Lower leg skin (tissue), 4 donors: ENCODE measurements at places on chromosomes 12 and 14. TPM values are rescaled to one million over a fixed set of nuclear protein-coding genes. Genes with fewer than 3 reads are reported as not detected.

DNA sequence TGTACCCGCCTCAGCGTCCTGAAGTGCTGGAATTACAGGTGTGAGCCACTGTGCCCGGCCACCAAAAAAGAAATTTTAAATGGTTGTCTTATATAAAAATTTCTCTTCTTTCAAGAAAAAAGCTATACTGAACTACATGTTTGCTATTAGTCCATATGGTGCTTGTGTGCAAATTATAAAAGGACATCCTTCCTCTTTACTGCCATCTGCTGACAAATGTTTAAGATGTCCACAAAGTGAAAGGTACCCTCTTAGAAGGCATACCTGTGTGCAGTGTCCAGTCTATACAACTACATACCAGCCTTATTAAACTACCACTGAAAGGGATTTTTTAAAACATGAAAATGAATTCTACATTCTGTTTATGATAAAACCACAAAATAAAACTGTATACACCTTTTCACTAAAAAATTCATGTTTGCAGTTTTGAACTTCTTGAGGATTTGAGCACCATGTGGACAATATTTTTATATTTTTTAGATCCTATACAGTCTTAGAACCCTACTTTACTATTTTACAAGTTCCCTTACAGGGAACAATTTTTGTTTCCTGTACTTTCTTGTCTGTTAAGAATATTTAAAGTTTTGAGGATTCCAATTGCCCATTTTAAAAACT lies 32.8 kb upstream of the TOMM20L start:
- no peak for DNase-seq

DNA sequence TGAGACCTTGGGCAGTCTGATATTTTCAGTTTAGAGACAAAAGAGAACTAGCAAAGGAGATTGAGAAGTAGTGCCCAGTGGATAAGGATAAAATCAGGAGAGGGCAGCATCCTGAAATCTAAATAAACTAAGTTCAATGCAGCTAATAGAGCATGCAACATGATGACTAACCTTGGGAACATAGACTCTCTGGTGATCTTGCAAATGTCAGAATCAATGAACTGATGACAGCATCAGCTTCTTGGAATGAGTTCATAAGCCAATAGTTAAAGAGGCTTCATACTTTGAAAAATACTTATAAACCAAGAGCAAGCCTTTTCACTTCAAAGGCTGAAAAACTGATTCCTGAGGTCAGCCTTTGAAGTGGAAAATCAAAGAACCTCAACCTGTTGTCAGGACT lies 8.2 kb downstream of the TAS2R19 start:
- no peak for DNase-seq

GPRC5D gene
- total RNA-seq, result not detected

OR4E1 gene
- not detected for total RNA-seq

TBX3 gene
- total RNA-seq, result 27.1 TPM

NR1H4 gene
- not detected for total RNA-seq

WSCD2 gene
- 0.52 TPM for total RNA-seq

GRCh38 chr14:69149461-69150244 lies 3.3 kb downstream of the DCAF5 start:
- no peak for DNase-seq

- no peak for DNase-seq
Measured at GRCh38 chr12:29944269-29945000, 160.7 kb upstream of the TMTC1 start.

GLT8D2 gene
- total RNA-seq, result 1.2 TPM

DRAM1 gene
- 4.5 TPM for total RNA-seq

UNC79 gene
- 0.27 TPM for total RNA-seq

- DNase-seq, result no peak
Measured at GRCh38 chr12:8987685-8988084, 1.7 kb upstream of the KLRG1 start.

DNA sequence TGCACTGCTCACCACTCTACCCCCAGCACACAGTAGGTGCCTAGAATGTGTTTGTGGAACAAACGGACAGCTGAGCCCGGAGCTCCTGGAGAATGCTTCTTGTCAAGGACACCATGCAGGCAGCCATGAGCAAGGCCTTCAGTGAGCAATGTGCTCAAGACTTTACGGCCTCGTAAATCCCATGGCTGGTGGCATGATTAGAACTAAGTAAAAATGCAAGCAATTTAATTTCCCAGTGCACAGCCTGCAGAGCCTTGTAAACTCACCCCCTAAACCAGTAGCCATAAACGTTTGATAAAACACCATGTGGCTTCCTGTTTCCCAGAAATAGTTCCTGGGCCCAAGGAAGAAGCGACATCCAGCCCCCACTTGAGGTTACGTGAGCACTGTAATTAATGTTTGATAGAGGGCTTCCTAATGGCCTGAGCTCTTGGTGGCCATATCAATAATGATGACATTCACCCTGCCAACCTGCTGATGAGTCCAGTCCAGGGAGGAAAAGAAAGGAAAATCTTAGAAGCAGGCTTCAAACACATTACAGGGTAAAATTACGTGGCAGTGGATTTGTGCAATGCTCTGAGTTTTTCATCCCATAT lies 36.4 kb upstream of the FICD start:
- DNase-seq, result no peak

DNA sequence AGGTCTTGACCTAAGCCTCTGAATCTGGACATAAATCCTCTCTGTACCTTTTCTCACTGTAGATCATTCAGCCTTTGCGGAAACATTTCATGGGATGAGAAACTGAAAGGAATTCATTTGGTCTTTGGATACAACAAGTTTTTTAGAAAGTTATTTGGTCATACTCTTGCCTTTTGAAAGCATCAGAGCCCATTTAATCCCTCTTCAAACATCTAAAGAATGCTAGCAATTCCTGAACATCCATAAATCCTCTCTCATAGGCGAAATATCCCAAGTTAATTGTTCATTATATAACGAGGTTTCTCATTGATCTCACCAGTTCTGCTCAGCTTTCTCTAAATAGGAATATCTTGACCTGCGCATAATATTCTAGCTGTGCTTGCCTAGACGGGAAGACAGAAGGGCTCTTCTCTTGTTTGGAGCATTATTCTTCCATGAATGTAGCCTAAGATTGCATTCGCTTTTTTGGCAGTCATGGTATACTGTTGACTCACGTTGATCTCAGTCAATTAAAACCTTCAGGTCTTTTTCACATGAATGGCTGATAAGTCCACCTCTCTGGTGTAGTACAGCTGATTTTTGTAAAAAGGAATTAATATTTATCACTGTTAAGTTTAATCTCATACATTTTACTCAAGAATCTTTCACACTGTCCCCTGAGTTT lies 24.1 kb downstream of the NTN4 start:
- no peak for DNase-seq

GRCh38 chr12:88801227-88802095 lies 221.2 kb upstream of the KITLG start:
- DNase-seq, result no peak

GRCh38 chr14:96502621-96503305 lies 581 bp downstream of the PAPOLA start:
- DNase-seq, result peak; percentile 90

CARMIL3 gene
- total RNA-seq, result 7.6 TPM

DNA sequence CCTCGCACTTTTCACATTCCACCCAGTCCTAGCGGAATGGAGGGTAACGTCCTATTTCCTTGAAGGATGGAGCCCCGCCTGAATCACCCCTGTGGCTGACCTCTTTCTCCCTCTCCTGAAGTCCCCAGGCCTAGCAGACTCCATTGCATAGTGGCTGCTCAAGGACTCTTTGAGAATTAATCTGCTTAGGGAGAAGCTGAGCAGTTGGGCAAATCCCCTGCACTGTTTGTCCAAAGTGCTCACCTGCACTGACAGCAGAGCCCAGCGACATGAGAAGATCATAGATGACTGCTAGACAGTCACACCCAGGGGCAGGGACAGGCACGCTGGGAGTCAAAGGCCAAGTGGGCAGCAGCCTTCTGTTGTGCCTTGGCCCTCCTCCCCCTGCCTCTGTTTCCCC lies 37.7 kb upstream of the DICER1 start:
- no peak for DNase-seq

ITGA5 gene
- total RNA-seq, result 34.3 TPM

DNA sequence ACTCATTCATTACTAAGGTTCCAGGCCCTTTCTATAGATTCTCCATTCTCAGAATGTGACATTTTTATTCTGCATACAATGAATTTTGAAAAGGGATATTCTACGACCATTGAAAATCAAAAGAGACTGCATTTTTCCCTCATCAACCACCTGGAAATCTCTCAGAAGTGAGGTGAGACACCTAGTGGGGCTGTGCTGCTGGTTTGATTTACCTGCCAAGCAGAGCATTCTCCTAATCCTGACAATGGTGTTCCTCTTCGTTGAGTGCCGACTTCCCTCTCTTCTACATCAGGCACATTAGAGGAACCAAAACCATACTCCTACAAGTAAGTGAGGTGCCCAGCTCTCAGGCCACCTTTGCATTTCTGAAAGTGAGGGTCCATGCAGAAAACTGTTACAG lies 14.9 kb downstream of the CKB start:
- peak; percentile 31 for DNase-seq

DNA sequence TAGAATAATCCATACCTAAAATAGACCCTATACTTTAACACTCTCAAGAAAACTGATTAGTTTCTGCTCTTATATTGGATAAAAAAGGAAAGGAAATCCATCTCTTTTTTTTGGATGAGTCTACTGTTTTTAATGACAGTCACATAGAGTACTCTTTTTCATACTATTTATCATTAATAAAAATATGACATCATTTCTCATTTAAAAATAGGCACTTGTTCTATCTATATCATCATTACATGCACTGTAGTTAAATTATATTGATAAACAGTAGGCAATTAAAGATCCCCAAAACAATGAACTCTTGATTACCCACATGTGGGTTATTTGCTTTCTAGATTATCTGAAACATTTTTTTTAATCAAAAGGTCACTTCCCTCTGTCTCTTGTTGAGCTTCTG lies 338.8 kb downstream of the NELL2 start:
- no peak for DNase-seq

- DNase-seq, result no peak
Measured at GRCh38 chr12:68733661-68734071, 12.3 kb upstream of the SLC35E3 start.

- DNase-seq, result no peak
Measured at GRCh38 chr14:90620568-90621077, 195.6 kb downstream of the TTC7B start.

GRCh38 chr12:63348556-63348955 lies 197.6 kb upstream of the AVPR1A start:
- DNase-seq, result no peak

- no peak for DNase-seq
Measured at GRCh38 chr14:28758253-28758884, 8.2 kb upstream of the FOXG1 start.

TOMM20L gene
- not detected for total RNA-seq

DNA sequence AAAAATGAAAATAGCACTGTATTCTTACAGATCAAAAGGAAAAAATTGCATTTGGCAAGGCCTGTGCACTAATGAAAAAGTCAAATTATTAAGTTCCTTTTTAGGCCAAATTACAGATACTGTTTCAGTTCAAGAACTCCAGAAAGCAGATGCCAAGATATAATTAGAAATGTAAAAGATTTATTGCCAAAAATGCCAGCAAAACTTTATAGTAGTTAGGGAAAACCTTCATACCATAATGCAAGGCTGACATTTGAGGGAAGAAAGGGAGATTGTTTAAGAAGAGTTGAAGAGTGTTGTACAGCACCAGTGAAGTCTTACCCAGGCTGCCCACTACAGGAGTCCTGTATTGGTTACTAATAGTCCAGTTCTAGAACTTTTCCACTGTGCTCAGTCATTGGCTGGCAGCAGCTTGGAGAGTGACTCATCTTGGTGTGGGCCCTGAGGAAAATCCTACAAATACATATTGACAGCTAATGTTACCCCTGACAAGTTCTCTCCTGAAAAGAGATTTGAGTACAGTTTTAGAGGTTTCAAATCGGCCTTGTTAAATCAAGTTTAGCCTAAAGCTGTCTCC lies 600.4 kb downstream of the C12orf50 start:
- no peak for DNase-seq

- DNase-seq, result no peak
Measured at GRCh38 chr12:99390707-99391106, 256.8 kb upstream of the GARIN6 start.

DNA sequence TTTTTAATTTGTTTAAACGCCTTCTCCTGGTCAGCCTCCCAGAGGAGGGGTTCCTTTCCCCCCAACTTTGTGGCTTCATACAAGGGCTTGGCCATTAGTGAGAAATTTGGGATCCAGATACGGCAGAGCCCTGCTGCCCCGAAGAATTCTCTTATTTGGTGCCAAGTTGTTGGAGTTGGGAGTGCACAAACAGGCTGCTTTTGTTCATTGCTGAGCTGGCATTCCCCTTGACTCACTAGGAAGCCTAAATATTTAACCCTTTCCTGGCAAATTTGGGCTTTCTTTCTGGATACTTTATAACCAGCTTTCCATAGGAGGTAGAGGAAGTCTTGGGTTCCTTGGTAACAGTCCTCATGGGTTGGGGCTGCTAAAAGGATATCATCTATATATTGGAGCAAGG lies 10.3 kb upstream of the ADAM21 start:
- DNase-seq, result no peak
